ENCODE measurements at places on chromosomes 2 and 18. TPM values are rescaled to one million over a fixed set of nuclear protein-coding genes. Genes with fewer than 3 reads are reported as not detected.

DNA sequence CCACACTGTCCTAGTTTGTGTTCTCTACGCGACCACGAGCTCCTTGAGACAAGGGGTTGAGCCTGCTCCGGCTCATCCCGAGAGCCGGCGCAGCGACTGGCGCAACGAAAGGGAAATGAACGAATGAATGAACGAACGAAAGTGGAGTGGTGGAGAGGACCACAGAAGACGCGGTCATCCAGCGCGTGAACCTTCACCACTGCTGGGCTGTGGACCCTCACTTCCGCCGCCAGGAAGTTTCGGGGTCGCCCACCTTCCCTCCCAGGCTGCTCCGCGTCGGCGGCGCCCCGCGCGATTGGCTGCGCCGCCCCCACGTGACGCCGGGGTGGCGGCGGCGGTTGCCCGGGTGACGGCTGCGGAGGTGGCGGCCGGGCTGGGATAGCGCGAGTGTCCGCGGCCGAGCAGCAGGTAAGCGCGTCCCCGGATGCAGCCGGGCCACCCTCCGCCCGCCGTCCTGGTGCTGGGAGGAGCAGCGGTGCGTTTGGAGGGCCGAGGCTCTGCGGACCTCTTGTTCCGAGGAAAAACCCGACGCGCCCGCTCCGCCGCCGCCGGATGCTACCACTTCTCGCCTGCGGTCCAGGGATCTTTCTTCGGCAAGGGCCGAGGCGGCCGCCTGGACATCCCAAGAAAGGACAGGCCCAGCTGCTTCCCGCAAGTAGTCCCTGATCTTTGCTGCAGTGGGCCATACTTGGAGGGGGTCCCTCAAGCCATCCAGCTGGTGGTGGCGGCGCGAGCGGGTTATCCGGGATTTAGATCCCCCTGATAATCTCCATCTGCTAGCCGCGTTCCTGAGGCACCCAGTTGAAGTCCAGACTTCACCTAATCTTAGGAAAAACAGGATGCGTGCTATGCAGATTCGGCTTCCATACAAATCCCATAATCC lies at the start of gene ARMC9:
TSS of gene ARMC9 (plus strand) at position 341 of the 883 bp plus-strand sequence. CDS start 7,608 bp downstream, outside the sequence.
- peak; percentile 55 for DNase-seq

GRCh38 chr2:174667250-174667860 lies 69.8 kb upstream of the WIPF1 start:
- no peak for DNase-seq

The CYTIP gene
- 294 TPM for total RNA-seq

GRCh38 chr18:74284191-74284979 lies 7.4 kb downstream of the CYB5A start:
- no peak for DNase-seq

DNA sequence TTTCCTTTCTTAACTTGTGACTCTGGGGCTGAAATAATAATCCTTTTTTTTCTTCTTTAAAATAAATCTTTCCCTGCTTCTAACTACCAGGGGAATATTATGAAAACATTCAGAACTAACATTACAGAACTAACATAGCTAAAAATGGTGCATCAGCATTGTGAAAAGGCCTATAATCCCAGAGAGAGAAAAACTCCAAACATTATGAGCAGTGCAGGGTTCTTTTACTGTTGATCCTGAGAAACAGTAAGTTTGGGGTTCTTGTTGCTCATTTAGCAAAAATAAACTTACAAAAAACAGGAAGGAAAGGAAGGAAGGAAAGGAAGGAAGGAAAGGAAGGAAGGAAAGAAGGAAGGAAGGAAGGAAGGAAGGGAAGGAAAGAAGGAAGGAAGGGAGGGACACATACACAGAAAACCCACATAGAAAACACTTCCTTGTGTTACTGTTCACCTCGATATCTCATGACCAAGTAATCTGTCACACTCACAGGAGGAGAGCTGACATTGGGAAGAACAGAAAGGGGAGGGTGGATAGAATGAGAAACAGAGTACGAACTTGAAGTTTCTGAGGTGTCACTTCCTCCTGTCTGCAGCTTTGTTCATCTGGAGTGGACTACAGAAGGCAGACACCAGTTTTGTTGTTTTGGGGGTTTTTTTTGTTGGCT lies 18.4 kb upstream of the PIK3C3 start:
- DNase-seq: no peak

DNA sequence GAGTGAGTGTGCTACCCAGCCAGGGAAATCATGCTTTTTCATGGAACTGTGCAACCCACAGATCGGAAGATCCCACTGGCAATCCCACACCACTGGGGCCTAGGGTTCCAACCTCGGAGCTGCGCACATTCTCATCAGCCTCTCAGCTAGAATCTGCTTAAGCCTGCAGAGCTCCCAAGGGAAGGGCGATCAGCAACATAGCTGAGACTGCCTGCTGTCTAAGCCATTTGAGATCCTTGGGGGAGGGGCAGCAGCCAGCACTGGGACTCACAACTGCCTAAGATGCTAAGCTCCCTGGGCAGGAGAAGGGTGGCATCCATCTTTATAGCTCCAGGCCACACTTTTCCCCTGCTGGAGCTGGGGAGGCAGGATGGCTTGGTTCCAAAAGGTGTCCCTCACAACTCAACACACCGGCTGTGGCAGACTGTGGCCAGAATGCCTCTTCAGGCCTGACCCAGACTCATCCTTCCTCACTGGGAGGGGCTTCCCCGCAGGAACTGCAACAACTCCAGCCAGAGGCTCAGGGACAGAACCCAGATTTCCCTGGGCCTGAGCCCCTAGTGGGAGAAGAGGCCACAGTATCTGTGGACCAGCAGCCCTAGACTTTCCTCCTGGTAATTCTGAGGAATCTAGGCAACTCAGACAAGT lies 1133.3 kb upstream of the PIK3C3 start:
- DNase-seq: no peak

- DNase-seq: no peak
These were observed 109.6 kb upstream of the ODC1 start for GRCh38 chr2:10557506-10558265.

DNA sequence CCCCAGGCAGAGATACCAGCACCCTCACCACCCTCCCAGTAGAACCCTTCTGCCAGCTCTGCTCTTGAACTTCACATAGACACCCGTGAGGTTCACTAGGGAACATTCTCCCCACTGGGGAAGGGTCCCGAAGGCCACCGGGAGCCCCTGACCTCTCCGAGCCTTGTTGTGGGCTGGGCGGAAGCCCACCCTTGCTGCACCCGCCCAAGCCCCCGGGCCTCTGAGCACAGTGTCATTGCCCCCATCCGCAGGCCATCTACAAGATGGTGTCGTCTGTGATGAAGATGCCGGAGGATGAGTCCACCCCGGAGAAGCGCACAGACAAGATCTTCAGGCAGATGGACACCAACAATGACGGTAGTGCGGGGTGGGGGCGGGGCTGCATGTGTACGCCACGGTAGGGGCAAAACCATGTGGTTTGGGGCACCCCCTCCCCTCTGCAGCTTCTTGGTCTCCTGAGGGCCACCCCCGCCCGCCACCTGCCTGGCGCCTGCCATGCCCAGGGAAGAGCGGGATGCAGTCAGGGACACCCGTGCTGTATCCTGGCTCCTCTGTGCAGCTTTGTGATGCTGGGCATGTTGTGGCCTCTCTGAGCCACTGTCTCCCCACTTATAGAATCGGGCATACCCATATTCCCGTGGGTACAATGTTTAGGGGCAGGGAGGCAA lies 25.3 kb downstream of the ODC1 start:
- DNase-seq: no peak

GRCh38 chr2:953975-954686 lies 3.5 kb downstream of the SNTG2 start:
- DNase-seq: no peak

- no peak for DNase-seq
These were observed 448.4 kb downstream of the ADCYAP1 start for GRCh38 chr18:1353025-1353424.

The SLC16A14 gene
- not detected for total RNA-seq

The ICOS gene
- 122 TPM for total RNA-seq

The DLX1 gene
- total RNA-seq: not detected

DNA sequence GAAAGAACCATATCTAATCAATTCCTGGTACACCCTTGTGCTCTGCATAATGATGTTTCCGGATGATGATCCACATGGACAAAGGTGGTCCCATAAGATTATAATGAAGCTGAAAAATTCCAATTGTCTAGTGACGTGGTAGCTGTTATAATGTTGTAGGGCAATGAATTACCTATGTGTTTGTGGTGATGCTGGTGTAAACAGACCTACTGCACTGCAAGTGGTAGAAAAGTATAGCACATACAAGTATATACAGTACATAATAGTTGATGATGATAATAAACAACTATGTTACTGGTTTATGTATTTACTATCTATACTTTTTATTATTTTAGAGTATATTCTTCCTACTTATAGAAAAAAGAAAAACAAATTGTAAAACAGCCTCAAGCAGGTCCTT lies 8.4 kb downstream of the DGKD start:
- no peak for DNase-seq

- no peak for DNase-seq
These were observed 74.0 kb upstream of the ITPRID2 start for GRCh38 chr2:181817509-181817908.

The CYP26B1 gene
- not detected for total RNA-seq

- no peak for DNase-seq
These were observed 32.6 kb downstream of the MRPL44 start for GRCh38 chr2:223989856-223990232.

DNA sequence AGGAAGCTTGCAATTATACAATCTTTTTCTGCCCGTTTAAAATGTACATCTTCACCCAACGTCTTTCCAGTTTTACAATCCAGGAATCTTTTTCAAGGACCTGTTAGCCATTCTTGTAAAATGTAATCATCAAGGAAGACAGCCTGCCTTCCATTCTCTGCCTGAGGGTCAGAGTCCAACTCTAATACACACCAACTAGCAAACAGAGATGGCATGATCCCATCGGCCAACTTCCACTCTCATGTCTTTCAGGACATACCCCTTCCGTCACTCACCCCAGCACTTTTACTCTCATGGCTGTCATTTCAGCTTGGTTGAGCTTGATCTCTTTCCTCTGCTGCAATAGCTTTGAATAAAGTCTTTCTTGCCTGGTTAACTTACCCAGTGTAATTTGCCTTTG lies 172.5 kb upstream of the NETO1 start:
- no peak for DNase-seq

DNA sequence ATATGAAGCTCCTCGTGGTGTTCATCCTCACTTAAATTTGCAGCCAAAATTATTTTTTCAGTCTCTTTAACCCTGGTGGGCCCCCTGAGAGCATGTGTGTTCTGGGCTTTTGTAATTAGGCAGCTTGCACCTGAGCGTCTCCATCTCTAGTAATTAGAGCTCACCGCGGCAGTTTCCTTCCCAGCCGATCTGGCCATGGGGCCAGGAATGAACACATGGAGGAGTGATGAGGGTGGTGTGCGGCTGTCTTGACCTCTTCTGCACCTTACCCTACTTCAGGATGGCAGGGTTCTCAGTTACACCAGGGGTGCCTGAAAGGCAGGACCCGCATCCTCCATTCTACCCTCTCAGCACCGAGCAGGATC lies 98.5 kb downstream of the AFF3 start:
- no peak for DNase-seq

The SMAD2 gene
- 108 TPM for total RNA-seq

- DNase-seq: no peak
These were observed 21.5 kb downstream of the NAB1 start for GRCh38 chr2:190670182-190670946.

- no peak for DNase-seq
These were observed 1.1 kb downstream of the NPC1 start for GRCh38 chr18:23585007-23585871.

The FAM237A gene
- total RNA-seq: not detected

The MSGN1 gene
- not detected for total RNA-seq

GRCh38 chr2:128746356-128746755 lies 427.7 kb upstream of the HS6ST1 start:
- DNase-seq: no peak

GRCh38 chr2:86510436-86510933 lies 52.8 kb downstream of the CHMP3 start:
- no peak for DNase-seq

DNA sequence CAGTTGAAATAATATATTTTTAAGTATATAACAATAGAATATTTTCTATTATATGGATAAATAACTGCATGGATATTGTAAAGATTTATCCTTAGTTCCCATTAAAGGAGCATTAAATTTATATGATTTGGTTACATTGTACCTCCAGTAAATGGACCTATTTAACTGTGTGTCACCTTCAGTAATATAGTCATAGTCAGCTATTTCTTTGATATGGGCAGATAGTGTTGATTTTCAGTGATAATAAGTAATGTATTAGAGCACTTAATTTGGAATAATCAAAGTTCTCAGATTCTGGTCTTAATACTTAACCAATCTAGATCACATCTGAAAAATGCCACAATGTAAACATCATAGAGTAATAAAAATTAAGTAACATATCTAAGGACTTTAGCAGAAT lies 1527.3 kb upstream of the NXPH2 start:
- no peak for DNase-seq

DNA sequence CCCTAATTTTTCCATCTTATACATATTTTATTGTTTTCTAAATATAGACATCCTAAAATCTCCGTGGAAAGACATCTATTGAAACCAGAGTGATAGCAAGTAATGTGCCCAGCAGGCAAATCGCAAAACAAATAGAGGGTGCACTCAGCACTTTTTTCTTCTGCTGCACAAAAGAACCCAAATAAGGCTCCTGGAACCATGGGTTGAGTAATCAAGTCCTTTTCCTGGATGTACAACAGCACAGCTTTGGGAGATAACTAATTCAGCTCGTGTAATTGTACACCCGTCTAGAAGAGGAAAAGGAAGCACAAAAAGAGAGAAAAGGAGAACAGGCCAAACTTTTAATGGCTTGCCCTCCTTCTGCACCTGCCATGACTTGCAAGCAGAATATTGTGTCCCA lies 126.9 kb upstream of the TLK1 start:
- no peak for DNase-seq

Measured in T-helper 17 cell (primary cell).